ENCODE measurements at places on chromosomes 2 and 18.

GRCh38 chr2:83784315-83784714, 674.8 kb downstream of the SUCLG1 start:
- DNase-seq = no peak

- DNase-seq = no peak
These were observed 140.1 kb downstream of the STK39 start for GRCh38 chr2:168107322-168107721.

DNA sequence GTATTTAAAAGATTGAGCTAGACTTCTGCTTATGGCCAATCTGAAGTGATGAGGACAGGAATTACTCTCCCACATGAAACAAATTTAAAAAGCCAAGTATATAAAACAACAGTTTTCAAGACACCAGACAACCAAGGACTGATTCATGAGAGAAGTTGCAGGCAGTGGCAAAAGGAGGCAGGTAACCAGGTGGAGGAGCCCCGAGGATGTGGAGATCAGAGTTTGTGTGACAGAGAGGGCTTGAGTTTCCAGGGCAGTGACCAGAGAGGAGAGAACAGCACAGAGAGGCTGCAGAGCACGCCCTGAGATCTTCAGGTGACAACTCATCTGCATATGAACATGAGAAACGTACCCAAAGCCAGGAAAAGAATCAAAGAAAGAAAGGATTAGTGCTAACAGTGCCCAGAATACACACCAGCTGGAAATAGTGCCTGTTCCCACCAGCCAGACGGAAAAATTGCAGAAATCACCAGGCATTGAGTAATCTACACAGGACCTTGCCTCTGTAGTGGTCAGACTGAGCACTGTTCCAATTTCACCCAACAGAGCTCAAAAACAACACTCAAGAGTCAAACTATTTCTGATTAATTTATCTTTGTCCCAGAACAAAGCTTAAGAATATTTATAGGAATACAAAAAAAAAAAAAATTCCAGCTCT, 173.1 kb downstream of the SEPTIN10 start:
- no peak for DNase-seq

DNA sequence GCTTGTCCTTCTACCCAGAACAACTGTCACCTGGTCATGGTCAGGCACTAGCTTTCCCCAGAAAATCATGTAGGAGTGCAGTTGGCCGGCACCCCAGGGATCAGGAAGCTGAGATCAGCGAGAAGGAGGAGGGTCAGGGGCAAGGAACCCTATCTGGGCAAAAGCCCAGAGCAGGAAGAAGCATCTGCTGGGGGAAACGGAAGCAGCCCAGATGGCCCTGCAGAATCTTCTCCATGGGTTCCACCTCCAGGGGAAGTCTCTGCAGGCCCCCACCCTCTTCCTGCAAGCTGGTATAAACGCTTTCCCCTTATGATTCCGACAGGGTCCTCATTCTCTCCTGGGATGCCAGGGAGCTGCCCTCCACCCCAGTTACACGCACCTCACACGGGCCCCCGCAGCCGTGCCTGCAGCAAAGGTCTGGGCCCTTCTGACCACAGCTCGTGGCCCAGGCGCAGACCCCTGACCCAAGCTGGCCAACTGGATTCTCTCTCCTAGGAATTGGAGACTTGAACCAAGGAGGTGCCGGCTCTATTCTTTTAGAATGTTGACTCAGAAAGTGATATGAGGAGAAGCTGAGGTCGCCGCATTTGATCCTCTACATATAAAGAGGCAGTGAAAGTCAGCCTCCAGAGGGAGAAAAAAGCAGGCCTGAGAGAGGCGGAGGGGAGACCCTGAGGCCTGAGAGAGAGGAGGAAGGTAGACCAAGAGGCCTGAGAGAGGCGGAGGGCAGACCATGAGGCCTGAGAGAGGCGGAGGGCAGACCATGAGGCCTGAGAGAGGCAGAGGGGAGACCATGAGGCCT, 71.0 kb downstream of the STPG4 start:
- DNase-seq = no peak

DNA sequence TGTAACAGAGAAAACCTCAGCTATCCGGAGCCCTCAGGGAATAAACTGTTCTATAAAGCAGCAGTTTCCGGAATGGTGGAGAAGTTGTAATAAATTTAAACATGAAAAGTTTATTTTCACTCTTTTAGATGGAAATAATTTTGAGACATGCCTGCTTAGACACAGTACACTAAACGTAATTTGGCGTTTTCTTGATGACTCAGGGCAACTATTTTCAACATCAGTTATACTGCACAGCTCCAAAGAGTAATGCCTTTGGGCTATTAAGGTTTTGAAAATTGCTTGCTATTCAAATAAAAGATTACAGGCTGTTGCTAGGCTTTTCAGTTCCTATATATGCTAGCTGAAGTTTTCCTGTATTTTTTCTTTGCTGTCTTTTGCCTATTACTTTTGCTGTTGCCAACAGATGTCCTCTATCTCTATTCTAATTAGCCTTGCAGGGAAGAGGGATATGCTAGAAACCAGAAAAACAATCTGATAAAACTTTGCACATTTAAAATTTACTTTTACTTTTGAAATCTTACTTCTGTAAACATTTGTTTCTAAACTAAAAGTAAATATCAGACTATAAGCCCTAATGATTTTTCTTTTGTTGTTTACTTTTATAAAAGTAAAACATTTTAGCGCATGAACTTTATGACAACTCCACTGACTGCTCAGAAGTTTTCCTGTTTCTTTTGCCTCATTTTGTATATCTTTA, 113.4 kb upstream of the WDSUB1 start:
- no peak for DNase-seq

- no peak for DNase-seq
These were observed 820.5 kb upstream of the POU3F3 start for GRCh38 chr2:104033399-104033798.

DNA sequence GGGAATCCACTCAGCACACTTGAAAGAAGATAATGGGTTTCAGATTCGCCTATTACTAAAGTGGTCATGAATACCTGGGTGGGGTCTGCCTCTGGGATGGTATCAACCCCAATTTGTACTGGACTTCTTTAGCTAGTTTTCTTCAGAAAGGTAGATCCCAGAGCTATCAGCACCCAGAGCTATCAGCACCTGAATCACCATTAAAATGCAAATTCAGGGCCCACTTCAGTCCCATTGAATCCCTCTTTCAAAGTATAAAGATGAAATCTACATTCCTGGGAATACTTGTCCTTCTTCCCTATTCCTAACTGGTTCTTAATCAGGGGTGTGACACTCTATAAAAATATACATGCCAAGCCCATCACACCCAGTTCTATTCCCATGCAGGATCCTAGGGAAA, 914.3 kb downstream of the DCC start:
- no peak for DNase-seq

GRCh38 chr2:161138429-161138828, 21.8 kb upstream of the TANK start:
- DNase-seq = no peak

DNA sequence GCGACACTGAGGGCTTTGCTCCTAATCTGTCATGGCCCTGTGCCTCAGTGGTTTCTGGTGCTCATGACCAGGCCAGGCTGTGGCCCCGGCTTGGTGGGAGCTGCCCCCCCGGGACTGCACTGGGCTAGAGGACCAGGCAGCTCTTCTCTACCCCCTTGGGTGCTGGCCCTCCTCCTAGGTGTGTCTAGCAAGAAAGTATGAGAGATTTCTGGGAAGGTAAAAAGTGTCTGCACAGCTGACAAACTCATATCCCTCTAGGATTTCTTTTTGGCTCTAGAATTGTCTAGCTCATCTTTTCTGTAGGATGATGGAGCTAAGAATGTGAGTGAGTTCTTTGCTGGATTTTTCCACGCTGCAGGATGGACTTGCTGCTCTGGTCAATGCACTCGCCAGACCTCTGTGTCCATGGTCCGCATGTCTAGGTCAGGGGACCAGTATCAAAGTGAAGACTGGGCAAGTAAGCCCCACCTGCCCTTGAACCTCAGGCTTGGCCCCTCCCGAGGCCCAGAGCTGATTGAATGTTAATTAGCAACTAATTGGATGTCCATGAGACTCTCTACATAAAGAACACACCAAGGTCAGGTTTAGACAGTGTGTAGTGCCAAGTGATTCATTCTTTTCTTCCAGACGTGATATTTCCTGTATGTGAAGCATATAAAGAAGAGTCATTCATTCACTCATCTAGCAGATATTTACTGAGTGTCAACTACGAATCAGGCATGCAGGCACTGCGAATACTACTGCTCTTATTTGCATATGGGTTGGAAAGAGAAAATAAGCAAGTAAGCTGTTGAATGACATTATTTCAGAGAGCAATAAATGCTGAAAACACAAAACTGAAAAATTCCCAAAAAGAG, 15.6 kb upstream of the PSD4 start:
- no peak for DNase-seq

DNA sequence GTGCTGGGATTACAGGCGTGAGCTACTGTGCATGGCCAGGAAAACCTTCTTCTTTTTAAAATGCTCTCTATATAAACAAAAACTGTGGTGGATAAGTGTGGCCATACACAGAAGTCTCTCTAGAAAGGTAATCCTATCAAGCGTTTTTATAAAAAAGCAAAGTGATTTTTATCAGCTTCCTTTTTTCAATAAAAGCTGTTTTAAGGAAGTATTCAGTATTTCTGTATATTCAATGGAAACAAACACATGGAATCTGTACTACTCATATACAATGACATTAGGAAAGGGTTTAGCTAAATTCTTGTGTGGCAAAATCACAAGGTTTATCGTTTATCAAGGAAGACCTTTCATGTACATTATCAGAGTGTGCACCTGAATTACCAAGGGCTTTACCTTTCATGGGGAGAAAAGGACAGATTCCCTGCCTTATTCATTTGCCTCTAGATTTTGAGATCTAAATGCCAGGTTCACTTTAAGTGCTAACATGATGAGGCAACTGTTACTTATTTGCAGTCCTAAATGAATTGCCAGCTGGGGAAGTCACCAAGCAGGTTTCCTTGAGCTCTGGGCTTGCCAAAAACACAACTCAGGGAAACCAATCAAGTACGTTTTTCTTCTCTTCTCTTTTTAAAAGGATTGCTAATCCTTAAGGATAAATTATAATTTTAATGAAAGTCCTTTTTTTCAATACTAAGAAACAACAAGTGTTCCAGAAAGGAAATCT, 70.8 kb downstream of the RTN4 start:
- no peak for DNase-seq

DNA sequence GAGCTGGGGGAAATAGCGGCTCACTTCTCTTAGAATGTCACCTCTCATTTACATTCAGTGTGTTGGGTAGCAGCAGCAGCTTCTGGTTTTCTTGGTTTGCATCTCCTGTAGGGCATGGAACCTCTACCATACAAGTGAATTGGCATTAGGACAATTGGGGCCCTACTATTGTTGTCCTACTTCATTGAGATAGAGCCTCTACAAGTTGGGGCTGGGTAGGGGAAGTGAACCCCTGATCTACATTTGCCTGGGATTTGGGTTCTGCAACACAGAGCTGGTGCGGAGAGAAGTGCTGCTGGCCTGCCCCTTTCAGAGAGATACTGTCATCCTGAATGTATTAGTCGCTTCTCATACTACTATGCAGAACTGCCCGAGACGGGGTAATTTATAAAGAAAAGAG, 391.6 kb upstream of the HS6ST1 start:
- no peak for DNase-seq

GRCh38 chr2:216130346-216130971, 21.3 kb downstream of the XRCC5 start:
- DNase-seq = no peak

GRCh38 chr2:36587101-36587500, 10.9 kb downstream of the FEZ2 start:
- DNase-seq = no peak

DNA sequence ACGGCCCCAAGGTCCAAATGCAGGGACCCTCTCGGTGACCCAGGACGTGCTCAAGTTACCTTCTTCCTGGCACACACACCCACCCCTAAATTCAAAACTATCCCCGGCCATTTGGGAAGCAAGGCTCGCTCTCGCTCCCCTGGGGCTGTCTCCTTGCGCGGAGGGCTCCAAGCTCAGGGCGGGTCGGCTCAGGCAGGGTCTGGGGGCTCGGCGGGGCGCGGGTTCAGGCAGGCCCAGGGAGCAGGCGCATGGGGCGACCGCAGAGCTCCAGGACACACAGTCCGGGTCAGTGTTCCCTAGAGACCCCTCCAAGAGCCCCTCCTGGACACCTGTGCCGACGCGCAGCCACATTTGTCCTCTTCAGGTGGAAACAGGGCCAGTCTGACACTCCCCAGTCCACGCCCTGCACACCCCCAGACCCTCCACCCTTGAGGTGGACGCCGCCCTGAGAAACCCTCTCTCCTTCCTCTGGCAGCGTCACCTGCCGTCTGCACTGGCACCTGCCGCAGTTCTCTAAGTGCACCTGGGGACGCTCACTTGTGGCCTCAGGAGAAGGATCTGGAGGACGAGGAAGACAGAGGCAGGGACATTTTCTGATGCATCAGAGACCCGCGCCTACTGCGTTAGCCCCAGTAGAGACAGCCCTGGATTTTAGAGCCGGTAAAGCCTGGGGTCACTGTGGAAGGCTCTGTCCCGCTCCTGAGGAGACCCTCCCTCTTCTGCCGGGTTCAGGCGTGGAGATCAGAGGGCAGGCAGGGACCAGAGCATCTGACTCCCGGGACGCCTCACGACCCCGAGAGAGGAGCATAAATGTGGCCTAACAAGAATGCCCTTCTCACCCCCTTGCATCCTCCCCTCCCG, 138.8 kb downstream of the TWIST2 start:
- DNase-seq = no peak

- no peak for DNase-seq
These were observed 47.0 kb downstream of the EVA1A start for GRCh38 chr2:75513616-75514170.

- no peak for DNase-seq
These were observed 18.7 kb upstream of the DUSP2 start for GRCh38 chr2:96163768-96164429.
